ENCODE measurements at places on chromosomes 6 and 20. TPM values are rescaled to one million over a fixed set of nuclear protein-coding genes. Genes with fewer than 3 reads are reported as not detected.

DNA sequence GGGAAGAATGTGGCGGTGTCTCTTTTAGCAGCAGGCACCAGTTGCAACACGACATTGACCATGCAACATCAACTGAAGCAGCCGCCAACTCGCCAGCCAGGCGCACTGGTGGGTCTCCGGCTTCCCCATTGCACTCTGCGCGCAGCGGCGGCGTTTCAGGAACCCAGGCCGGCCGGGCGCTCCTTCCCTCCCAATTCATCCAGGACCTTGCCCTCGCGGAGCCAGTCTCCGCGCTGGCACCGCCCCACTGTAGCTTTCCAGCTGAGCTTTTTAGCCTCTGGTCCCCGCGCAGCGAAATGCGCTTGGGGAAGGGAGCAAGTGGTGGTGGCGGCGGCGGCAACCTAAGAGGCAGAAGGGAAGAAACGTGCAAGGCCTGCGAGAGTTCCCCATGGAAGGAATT is 297.9 kb upstream of the RIMS1 start:
- DNase-seq: no peak

GRCh38 chr20:16129411-16129810 is 443.8 kb downstream of the KIF16B start:
- DNase-seq: no peak

Gene C20orf144
- under 0.01 TPM for total RNA-seq

GRCh38 chr6:167699141-167699931 is 127.4 kb upstream of the AFDN start:
- no peak for DNase-seq

- DNase-seq: no peak
Observed at GRCh38 chr20:8126841-8127378, 5.2 kb upstream of the PLCB1 start.

- DNase-seq: no peak
Observed at GRCh38 chr6:19322691-19323485, 514.3 kb upstream of the ID4 start.

DNA sequence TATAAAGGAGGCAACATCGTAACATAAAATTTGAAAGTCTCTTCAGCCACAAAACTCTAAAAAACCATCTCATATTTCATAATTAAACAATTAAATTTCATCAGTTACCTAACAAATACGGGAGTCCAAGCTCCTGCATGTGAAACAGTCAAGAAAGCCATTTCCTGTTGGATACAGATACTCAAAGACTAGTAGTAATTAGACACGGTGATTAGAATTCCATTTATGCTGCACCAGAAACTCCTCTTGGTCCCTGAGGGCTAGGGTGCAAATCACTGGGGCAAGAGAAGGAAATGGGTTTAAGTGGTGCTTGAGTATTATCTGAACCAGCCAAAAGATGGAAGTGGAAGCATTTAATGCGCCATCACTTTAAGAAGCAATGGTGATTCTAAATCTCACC is 27.4 kb downstream of the TRAM2 start:
- no peak for DNase-seq

GRCh38 chr6:53043581-53043980 is 21.6 kb upstream of the FBXO9 start:
- DNase-seq: peak; percentile 46

- DNase-seq: peak; percentile 66
Observed at GRCh38 chr20:53707371-53708055, 113.9 kb upstream of the ZNF217 start.

Gene WFDC10B
- total RNA-seq: not detected

DNA sequence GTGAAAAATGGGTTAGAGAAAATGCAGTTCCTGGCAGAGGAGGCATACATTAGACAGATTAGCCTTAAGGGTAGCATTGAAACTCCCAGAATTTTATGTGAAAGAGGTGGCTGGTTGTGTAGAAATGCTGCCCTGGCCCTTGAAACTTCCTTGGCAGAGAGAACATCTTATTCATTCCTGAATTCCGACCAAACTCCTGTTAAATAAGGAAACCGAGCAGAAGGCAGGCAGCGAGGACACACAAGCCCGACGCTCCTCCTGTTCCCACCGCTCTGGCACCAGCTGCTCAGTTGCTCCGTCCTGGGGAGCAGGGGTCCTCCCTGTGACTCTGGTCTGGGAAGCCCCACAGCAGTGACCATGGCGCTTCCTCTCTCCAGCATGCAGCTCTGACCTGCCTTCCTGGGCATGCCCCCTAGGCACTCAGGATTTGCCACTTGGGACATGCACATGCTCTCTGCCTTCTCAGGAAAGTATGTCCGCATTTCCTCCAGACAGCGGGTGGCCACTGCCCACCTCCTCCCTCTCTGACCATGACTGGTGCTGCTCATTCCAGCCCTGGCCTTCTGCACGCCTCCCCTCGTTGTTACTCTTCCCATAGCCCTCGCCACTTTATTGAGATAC is 35.2 kb upstream of the CLDN20 start:
- DNase-seq: peak; percentile 31

- DNase-seq: no peak
Observed at GRCh38 chr6:135269481-135269891, 88.4 kb downstream of the MYB start.

- no peak for DNase-seq
Observed at GRCh38 chr6:165854061-165854862, 191.2 kb upstream of the PDE10A start.

DNA sequence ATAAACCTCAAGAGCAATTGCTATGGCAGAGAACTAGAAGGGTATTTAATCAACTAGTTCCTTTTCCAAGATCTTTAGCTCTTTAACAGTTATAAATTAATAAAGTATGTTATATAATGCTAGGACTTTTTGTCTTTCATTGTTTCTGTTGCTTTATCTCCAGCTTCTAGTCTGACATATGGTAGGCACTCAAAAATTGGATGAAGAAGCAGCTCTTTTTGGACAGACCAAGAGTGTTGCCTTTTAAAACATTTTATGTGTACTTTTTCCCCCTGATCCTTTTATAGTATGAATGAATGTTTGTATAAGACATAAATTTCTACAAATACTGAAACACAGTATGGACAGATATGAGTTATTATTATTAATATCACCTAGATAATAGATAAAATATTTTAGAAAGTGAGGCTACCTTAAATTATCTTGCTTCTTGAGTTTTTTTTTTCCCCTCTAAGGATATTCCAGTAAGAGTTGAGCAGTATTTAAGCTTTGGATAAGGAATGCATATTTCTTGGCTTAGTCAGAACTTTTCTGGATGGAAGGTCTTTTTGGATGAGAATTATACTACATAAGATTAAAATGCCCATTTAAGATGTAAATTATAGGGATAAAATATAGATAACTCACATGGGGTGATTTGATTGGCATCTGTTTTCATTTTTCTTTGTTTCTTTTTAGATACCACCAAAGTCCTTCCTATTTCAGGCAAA is 16.6 kb downstream of the LAMA2 start:
- DNase-seq: peak; percentile 60

GRCh38 chr6:50707652-50708300 is 5.5 kb upstream of the TFAP2D start:
- no peak for DNase-seq

Gene CSNK2B
- 218 TPM for total RNA-seq

DNA sequence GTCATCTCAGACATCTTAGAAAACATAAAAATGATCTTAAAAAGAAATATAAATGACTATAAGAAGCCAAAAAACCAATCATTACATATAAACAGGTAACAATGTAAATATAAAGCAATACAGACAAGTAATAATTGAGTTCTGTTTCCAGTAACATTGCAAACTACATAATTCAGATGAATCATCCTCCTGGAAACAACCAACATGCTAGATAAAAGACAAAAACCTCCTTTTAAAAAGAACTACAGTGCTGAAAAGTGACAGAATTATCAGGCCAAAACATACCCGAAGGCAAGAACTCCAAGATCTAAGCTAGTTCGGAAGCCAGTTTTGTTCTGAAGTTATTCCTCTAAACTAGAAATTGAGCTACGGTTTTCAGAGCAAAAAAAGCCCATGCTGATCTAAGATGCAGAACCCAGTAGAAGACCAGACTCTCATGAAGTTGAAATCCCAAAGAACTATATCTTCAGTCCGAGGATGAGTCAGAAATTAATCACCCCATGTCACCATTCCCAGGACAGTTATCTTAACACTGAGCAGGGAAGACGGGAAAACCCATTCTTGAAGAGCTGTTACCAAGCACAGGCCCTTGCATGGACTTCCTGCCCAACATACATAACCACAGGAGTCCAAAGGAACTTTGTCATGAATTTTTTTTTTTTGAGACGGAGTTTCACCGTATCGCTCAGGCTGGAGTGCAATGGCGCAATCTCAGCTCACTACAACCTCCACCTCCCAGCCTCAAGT is 9.8 kb downstream of the PGM3 start:
- DNase-seq: peak; percentile 98

Gene RGS17
- 1.7 TPM for total RNA-seq

DNA sequence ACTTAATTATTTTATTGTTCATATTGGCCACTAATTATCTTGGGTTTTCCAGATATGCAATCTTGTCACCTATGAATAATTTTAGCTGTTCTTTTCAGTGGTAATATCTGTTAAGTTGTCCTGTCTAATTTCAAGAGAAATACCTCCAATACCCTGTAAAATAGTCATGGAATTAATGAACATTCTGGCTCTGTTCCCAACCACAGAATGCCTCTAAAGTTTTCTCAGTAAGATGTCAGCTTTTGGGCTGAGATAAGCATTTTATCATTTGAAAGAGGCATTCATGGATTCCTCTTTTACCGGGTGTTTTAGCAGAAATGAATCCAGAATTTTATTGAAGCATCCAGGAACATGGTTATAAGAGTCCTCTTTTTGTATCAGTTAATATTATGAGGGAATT is 109.3 kb downstream of the WDR27 start:
- peak; percentile 79 for DNase-seq

DNA sequence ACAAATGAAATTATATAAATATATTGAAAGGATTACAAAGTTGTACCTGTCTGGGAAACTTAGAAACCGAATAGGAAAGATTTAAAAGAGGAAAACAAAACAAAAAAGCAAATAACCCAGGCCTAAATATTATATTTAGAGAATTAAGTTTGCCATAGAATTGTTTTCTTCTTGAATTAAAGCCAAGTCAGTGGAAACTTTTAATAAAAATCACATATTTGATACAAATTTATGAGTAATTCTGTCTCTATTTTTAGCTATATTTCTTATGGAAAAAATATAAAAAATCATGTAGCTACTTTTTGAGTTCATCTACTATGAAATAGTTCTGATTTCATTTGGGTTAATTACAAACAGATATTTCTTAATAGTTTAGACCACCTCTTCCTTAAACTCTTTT is 470.2 kb upstream of the HSF2 start:
- no peak for DNase-seq

GRCh38 chr6:35327349-35328027 is 14.9 kb upstream of the PPARD start:
- DNase-seq: peak; percentile 55

Gene PLA2G7
- total RNA-seq: not detected

Gene FAM83C
- total RNA-seq: not detected

Gene PLTP
- 5.0 TPM for total RNA-seq

- peak; percentile 21 for DNase-seq
Observed at GRCh38 chr6:130412556-130413290, 46.9 kb downstream of the TMEM200A start.

Gene LINC00237
- not detected for total RNA-seq

DNA sequence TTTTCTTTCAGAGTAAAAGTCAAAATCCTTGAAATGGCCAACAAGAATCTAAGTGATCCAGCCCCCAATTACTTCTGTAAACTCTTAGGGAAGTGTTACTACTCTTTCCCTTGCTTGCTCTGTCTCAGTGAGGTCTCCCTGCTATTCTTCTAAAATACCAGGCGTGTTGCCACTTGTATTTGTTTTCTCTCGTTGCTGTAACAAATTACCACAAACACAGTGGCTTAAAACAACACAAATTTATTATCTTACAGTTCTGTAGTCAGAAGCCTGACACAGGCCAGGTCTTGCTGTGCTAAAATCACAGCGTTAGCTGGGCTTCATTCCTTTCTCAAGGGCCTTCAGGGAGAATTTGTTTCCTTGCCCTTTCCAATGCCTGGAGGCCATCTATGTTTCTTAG is 59.9 kb downstream of the HECA start:
- no peak for DNase-seq

DNA sequence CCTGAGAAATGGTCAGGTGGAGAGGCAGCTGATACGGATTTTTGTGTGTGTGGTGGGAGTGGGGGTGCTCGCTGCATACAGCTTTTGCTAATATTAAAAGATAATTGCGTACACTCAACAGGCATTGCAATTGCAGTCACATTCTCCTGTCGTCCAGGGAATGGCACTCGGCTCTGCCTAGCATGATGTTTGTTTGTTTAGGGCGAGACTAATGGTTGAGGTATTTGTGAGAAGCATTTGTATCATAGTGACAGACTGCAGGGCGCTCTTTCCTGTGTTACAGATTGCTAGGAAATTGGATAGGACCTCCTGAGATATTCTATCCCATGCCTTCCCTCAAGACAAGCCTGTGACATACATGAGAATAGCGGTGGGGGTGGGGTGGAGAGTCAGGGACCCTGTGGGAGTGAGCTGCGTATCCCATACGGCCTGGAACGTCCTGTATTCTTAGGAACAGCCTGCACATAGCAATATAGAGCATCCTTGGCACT is 207.4 kb downstream of the SOX4 start:
- peak; percentile 67 for DNase-seq

DNA sequence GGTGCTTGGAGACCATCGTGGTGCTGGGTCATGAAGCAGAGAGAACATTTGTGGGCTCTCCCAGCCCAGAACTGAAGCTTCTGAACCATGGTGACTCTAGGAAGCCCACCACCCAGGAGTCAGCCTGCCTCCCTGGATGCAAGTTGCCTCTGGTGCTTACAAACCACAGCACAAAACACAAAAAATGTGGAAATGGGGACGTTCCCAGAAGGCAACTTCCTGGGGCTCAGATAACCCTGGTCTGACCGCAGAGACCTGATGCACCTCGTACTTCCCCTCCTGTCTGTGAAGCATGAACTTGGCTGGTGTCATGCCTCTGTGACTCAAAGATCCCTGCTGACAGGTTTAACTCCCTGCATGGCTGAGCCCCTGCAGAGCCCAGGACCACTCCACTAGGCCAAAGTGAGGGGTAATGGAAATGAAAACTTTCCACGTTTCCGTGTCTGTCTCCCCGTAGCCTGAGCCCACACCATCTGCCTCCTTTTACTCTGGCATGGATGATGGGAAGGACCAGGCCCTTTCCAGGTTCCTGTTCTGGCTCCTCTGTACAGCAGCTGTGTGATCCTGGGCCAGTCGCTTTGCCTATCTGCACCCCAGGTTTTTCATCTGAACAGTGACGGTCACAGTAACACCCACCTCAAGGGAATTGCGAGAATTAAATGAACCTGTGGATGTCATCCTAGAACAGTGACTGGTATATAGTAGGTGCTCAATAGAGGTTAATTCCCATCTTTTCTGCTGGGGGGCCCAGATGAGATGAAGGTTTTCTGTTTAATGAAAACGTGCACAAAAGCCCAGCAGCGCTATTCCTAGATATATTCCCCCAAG is 57.7 kb downstream of the PPP1R16B start:
- DNase-seq: no peak

DNA sequence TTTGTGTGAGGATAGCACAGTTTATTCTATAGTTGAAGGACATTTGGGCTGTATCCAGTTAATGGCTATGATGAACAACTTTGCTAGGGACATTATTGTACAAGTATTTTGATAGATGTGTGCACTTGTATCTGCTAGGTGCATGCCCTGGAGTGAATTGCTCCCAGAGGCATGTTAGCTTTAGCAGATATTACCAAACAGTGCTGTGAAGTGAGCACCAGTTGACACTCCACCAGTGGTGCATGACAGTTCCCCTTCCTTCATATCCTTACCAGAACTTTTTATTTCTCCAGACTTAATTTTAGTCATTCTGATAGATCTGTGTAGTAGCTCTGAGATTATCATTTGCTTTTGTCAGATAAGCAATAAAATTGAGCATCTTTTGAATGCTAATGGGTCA is 48.9 kb upstream of the ENPP5 start:
- no peak for DNase-seq

Measured in IMR-90 (cell line).